ENCODE measurements at places on chromosomes 5 and 9.

DNA sequence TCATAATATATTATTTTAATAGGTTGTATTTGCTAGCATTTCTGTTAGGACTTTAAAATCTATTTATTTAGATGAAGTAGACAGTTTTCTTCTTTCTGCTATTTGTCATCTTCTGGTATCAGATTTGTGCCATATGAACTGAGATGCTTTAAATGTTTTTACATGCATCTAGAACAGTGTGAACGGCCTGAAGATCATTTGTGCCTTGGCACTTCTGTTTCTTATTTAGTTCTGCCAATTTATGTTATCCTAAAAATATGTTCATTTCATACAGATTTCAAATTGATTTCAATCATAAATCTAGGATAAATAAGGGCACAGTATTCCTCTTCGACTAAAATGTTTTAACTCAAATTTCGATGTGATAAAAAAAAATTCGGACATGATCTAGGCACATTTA, 16.1 kb downstream of the ZBTB34 start:
- no peak for DNase-seq

- DNase-seq: no peak
Measured at GRCh38 chr5:172427202-172427601, 27.1 kb downstream of the SH3PXD2B start.

DNA sequence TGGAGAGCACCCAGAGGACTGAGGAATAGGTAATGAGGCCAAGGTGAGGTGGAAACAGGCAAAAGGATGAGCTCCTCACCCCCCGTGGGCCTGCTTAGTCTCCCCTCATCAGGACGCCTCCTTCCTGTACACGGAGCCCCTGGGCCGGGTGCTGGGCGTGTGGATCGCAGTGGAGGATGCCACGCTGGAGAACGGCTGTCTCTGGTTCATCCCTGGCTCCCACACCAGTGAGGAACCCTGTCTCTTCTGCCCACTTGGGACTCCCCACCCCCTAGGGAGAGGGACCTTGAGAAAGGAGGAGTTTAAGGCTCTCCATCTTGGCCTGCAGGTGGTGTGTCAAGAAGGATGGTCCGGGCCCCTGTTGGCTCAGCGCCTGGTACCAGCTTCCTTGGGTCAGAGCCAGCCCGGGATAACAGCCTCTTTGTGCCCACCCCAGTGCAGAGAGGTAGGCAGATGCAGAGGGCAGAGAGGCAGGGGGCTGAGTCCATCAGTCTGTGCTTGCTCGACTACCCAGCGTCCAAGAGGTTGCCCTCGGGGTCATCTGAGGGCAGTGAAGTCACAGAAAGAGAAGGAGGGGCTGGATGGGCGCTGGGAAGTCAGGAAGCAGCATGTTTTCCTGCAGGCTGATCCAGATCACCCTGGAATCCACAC, 7.0 kb downstream of the DOLK start:
- no peak for DNase-seq

DNA sequence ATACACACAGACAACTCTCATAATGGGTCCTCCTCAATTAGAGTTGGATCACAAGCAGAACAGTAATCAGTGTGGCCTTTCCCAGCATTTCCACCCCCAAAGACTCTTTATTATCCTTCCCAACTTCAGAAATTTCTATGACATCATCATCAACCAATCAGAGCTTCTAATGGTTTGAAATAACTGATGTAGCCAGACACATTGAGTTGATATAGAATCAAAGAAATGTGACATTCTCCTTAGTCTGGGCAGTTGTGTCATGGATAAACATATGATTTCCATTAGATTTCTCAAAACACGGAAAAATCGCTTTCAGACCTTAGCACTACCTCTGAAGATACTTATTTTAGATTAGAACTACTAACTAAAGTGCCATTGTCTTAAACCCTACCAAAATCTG, 75.7 kb upstream of the NFIB start:
- no peak for DNase-seq

Measured in GM12865 (cell line).